Left ventricle myocardium superior (tissue), 1 donor: ENCODE measurements at places on chromosomes 3 and 15.

DNA sequence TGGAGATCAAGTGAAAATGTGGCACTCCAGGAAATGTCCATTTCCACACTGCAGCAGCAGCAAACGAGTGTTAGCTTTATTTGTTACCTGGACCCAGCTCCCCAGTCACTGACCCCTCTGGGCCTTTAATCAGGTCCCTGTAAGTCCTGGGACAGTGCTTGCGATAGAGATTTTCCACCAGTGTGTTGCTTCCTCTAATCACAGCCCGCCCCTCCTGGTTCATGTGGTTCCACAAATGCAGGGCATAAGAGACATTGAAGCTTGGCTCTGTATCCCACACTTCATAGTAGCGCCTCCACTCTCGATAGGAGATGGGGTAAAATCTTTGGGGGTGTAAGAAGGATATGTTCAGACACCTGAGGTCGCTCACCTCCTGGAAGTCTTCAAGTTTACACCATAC is 8.0 kb downstream of the A4GNT start:
- DNase-seq: no peak

- DNase-seq: no peak
These were observed 44.6 kb downstream of the EIF4E3 start for GRCh38 chr3:71680603-71681002.

- no peak for DNase-seq
These were observed 288.7 kb downstream of the SOX2 start for GRCh38 chr3:182000447-182000846.

GRCh38 chr3:45253316-45253715 is 27.2 kb upstream of the TMEM158 start:
- DNase-seq: no peak

DNA sequence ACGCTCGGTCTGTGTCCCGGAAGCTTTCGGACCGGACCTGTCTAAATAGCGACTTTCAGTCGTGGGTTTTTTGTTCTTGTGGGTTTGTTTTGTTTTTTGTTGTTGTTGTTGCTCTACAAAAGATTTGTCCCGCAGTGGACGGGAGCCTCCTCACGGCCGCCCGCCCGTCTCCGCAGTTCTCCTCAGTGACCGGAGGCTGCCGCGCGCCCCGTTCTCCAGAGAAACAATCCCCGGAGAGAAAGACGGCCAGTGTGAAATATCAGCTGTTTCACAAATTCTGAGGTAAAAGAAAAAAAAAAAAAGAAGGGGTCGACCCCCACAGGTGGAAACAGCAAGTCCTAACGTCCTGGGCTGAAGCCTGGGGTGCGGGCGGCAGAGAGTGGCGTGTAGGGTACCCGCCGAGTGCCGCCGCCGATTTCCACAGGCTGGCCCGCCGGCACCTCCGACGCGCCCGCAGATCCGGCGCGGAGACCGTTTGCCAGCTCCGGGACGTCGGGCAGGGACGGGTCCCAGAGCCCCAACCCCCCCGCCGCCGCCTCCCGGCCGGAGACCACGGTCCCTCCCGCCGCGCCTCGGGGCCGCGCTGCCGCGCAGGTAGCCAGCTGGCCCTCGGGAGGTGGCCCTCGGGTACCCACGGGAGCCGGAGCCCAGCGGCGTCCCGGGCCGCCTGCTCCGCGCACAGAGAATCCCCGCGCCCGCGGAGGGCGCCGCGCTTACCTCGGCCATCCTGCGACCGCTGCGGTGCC is 478 bp downstream of the BNC1 start:
- DNase-seq: no peak

DNA sequence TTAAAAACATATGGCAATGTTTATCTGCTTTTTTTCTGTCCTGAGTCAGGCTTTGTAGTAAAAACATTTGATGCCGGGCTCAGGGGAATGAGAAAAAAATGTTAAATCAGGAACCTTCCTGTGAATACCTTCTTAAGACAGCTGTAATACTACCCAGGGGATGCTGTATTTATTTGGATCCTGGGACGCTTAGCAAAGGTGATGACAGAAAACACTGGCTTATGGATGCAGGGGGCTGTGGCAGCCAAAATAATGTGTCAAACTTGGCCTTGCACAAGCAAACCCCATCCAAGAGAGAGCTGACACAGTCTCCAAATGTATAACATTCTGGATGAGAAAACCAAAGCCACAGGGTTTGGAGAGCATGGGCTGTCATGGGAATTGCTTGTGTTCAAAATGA is 438.2 kb upstream of the PROK2 start:
- DNase-seq: no peak

DNA sequence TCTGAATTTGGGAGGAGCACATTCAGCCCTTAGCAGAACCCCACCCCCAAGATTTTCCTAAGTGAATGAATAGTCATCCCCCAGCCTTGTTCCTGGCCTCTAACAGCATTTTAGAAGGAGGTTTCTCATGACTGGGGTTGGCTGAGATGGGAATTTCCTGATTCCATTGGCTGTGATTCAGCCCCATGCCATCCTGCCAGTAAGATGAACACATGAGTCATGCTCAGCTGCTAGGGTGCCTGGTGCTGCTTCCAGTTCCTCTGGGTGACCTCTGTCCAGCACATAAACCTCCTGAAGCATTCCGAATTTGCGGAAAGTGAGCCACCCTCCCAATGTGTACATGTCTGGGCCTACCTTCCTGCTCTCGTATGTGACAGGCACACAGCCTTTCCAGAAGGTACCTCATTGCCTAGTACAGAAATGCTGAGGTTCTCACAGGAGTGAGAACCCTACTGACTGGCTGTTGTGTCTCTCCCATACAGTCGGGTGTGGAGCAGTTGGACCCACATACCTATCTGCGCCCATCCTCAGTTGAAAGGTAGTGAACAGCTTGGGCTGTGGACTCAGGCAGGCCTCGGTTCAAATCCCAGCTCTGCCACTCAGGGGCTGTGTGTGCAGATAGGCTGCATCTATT is 91.7 kb downstream of the APBA2 start:
- peak; percentile 38 for DNase-seq

GRCh38 chr3:55692957-55693558 is 206.0 kb upstream of the WNT5A start:
- DNase-seq: no peak

GRCh38 chr3:184800349-184800930 is 11.5 kb upstream of the VPS8 start:
- DNase-seq: no peak

GRCh38 chr3:36166477-36166876 is 213.8 kb upstream of the STAC start:
- DNase-seq: no peak

DNA sequence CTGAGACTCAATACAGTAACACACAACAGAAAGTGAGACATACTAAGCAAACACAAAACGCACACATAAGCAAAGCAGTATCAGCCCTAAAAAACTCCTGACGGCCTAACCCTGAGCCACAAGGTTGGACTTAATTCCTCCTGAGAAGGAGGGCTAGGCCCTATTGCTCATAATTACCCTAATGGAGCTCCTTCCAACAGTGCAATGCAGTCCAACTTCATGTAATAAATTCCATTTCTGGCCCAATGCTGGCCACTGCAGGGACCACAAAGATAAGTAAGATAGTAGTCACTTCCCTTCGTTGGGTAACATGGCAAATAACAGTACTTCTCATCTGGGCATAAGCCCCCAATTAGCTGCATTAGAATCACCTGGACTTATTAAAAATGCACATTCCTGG is 4.2 kb downstream of the VPS39 start:
- no peak for DNase-seq

GRCh38 chr15:74873756-74874424 is 725 bp upstream of the SCAMP2 start:
- no peak for DNase-seq

- no peak for DNase-seq
These were observed 286.4 kb downstream of the LRTM1 start for GRCh38 chr3:54641226-54642014.

DNA sequence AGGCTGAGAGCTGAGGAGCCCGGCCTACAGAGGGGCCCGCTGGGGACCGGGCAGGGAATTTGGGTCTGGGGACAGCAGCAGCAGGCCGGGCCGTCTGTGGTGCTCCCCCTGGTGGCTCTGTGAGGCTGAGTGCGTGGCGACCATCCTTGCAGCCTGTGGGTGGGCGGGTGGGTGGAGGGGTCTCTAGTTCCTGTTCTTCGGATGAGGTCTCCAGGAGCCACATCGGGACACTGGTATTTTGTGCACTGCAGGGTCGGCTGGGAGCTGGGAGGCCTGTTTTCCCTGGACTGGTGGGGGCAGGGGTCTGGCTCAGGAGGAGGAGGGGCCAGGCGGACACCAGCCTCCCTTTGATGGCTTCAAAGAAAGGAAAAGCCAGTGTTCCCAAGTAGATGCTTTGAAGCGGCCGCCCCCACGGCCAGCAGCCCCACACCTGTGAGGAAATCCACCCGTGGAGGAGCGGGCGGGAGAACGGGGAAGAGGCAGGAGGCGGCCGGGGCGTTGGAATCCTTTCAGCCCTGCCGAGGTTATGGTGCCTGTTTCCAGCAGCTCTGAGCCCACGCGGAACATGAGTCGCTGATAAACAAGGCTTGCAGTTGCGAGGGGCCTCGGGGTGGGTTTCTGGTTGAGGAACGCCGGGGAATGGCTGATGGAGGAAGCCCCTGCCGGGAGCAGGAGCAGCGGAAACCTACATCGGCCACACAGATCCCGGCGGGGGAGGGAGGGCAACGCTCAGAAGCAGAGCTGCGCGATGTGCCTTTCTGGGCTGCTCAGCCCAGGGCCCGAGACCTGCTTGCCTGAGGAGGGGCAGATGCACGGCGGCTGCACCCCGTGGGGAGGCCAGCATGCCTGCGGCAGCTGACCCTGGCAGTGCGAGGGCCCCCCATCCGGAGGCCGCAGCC is 154.3 kb downstream of the NSMCE3 start:
- DNase-seq: no peak

- DNase-seq: no peak
These were observed 74.7 kb upstream of the SH3GL3 start for GRCh38 chr15:83372434-83372891.

DNA sequence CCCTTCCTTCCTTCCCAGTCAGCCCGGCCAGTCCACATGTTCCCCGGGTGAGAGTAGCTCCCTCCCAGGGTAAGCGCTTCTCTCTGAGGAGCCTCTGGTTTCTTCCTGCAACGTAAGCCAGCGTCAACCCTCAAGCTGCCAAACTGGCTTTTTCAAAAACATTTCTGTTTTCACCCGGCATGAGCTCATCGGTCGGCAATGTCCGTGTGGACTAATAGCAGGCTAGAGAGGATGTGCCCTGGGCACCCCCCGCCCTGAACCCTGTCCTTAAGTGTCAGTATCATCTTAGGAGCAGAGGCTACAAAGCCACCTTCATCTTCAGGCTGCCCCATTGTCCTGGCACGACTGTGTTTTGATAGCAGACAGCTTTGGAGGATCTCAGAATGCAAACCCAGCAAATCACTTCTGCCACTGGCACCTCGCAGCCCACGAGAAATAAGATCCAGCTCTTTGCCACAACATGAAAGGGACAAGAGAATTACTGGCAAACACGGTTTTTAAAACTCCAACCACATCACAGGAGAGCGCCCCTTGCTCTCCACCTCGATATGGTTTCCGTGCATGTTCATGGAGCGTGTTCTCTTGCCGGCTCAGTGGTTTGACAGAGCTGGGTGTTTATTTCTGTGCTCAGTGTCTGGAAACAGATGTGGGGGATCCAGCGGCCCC is 9.9 kb downstream of the ALDH1A3 start:
- peak; percentile 61 for DNase-seq

GRCh38 chr3:51997172-51997571 is 1.5 kb upstream of the RPL29 start:
- DNase-seq: no peak

DNA sequence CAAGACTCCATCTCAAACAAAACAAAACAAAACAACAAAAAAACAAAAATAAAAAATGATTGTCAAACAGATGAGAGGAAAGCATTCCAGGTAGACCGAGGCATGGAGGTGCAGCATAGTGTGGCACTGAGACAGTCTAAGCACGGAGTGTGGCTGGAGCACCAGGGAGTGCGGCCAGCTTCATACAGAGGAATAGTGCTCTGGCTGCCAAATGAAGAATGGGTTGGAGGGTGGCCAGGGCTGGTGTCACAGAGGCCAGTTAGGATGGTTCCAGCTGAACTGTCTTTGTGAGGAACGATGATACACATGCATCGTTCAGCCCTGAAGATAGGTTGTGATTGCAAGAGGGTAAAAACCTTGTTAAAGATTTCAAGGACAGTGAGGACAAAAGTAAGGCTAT is 28.3 kb downstream of the MITF start:
- peak; percentile 88 for DNase-seq

- DNase-seq: no peak
These were observed 14.7 kb downstream of the XRN1 start for GRCh38 chr3:142433110-142433509.

DNA sequence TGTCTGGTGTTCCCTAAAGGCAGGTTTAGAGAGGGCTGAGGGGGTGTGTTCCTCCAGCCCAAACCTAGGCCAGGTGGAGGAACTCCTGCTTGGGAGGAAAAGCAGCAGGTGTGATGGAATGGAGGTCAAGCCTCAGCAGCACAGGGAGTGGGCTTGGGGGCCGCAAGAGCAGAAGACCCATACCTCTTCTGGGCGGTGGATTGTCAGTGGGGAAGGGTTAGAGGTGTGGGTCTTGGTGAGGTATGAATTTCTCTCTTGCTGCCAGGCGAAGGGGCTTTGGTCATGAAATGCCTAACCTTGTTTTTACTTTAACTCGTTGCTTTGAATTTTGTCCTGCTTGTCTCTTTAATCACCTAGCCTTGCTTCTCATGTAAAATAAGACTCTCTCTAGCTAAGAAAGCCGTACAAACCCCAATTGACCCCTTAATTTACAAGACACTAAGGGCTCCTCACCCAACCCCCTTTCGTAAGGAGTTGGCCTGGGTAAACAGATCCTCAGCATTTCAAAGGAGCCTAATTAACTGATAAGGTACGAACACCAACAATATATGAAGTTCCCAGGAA is 38.9 kb downstream of the DHX30 start:
- DNase-seq: no peak

DNA sequence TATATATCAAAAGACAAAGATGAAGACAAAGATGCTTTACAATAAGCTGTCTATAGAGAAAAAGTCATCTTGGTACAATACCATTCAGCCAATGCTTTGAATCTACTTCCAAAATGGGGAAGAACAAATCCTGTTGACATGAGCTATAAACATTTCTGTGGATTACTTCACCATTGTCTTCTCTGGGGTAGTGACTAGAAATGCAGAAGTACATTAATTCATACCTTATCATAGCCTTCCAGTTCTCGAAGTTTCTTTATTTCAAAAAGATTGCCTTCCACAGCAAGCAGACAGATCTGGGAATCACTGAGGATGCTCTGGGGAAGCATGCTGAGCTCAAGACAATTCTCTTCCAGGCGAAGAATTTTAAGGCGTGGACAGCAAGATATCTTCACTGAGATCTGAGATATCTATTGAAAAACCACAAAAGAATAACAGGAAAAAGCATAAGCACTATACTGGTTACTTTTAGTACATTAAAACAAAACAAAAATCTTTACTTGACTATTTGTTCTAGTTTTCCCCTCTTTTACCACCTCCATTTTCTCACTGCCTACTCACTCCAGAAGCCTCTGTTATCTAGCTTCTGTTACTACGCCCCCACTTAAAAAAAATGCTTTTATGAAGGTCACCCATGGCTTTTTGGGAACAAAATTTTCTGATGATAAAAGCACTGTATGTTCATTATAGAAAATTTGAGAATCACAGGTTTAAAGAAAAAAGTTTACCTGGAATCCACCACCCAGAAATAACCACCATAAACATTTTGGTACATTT is 3.6 kb downstream of the LRRC57 start:
- DNase-seq: no peak
